Activated CD4-positive, alpha-beta T cell treated with anti-CD3 and anti-CD28 coated beads for 48 hours (primary cell): ENCODE measurements at places on chromosomes 16 and 17.

DNA sequence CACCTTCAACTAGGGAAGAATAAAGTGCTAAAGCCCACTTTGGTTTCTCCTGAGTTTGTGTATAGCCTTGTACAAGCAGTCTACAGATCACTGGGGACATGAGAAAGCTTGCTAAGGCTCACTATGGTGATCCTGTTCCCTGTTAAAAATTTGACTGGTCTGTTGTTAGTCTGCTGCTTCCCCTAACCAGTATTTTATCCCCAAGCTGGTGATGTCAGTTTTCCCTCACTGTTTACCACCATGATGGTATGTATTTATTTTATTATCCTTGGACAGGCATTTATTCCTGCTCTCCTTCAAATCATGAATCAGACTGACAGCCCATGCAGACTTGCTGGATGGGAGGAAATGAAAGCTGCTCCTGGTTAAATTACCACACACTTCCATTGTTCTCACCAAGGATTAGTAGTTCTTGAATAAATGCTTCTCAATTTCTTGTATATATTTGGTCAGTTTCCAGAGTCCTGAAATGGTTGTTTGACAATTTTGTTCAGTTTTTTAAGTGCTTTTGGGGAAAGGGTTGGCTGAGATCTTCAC is 99.6 kb downstream of the CA4 start:
- no peak for DNase-seq

DNA sequence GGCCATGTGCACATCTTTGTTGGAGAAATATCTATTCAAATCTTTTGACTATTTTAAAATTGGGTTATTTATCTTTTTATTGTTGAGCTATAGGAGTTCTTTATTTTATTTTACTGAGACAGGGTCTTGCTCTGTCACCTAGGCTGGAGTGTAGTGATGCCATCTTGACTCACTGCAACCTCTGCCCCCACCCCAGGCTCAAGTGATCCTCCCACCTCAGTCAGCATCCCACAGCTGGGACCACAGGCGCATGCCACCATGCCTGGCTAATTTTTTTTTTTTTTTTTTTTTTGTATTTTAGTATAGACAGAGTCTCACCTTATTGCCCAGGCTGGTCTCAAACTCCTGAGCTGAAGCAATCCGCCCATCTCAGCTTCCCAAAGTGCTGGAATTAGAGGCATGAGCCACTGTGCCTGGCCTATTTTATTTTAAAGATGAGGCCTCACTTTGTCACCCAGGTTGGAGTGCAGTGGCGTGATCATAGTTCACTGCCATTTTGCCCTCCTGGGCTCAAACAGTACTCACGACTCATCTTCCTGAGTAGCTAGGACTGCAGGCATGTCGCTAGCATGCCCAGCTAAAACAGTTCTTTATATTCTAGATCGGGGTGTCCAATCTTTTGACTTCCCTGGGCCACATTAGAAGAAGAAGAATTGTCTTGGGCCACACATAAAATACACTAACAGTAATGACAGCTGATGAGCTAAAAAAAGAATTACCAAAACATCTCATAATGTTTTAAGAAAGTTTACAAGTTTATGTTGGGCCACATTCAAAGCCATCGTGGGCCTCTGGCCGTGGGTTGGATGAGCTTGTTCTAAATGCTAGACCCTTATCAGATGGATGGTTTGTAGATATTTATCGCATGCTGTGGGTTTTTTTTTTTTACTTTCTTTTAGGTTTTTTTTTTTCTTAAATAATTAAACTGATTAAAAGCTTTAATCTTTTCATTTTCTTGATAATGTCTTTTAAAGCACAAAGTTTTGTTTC is 13.7 kb downstream of the TENT4B start:
- DNase-seq, result peak; percentile 48

DNA sequence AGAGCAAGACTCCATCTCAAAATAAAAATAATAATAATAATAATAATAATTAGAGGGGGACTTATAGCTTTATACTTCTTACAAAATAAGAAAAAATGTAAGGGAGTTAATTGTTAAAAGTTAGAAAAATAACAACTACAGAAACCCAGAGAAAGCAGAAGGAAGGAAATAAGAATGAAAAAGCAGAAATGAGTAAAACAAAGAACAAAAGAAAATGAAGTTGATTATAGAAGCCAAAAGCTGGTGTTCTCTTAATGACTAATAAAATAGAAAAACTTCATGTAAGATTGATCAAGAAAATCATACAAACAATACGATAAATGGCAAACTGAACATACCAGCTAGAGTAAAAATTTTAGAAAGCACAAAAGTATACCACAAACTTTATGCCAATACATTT is 6.8 kb upstream of the NSMCE1 start:
- no peak for DNase-seq

- no peak for DNase-seq
Measured at GRCh38 chr17:9958586-9959281, 53.7 kb upstream of the RCVRN start.

DNA sequence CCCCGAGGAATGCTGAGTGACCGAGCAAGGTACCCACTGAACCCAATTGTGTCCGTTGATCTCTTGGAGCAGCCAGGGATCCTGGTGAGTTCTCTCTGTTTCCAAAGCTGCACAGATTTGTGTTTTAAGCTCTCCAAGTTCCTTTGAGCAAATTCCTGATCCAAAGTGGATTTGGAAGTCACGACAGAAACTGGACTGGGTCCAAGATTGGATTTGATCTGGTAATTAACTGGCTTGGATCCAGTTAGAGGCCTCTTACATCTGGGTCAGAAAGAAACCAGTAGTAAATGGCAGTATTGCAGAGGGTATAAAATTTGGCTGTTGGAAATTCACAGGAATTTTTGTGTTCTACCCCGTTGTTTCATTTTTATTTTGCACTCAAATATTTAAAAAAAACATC is 119.5 kb downstream of the PMP22 start:
- no peak for DNase-seq

DNA sequence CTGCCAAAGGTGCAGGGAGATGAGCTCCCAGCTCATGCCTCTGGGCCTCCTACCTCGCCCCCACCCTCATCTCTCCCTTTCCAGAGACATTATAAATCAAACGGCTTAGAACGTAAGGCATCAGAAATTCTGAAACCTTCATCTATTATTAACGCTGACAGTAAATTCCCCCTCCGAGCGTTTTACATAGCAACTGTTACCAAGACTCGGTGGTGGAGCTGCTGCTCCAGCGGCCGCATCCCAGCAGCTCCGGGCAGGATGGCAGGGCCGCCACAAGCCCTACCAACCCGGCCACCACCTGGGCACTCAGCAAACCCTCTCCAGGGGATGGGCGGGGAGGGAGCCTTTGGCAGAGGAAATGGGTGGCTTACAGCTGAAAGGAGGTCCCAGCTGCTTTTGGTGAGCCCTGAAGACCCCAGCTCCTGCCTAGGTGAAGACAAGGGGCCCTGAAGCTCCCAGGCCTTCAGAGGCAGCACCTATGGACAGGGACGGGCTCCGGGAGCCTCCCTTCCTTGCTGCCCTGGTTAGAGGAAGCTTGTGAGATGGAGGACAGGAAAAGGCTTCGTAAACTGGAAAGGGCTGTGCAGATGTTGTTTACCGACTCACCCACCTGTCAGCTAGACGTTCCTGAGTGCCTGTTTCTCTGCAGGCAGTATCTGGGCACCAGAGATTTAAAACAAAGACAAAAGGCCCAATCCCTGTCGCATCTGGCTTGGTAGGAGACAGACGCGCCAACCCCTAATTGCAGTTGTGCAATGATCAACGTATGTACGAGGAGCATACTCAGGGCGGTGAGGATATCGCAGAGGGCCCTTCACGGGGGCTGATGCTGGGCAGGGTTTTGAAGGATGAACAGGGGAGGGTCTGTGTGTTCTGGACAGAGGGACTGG is 76.9 kb downstream of the RAI1 start:
- DNase-seq, result no peak

GRCh38 chr16:85782451-85782850 is 16.9 kb downstream of the EMC8 start:
- DNase-seq, result no peak

DNA sequence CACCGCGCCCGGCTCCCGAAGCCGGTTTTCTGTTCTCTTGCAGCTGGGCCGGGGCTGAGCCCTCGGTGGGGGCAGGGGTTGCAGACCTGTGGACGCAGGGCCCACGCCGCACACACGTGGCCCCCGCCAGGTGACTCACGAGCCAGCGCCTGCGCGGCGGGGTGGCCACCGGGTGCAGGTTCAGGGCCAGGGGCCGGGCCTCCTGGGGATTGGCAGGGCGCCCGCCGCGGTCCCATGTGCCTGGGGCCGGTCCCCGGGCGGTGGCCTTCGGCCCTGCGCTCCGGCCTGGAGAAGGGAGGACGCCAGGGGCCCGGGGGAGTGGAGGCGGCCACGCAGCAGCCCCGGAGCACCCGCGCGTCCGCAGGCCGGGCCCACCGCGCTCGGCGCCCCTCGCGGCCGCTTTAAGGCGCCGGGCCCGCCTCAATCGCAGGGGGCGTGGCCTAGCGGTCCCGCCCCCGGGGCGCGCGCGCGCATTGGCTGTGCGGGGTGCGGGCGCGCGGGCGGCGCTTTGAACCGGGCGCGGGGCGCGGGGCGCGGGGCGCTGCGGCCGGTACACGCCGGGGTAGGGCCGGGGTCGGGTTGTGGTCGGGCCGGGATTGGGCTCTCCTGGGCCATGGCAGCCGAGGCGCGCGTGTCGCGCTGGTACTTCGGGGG is at the start of gene SLC25A10:
SLC25A10 (plus strand) TSS at position 471 of the 654 bp plus-strand sequence; CDS start at position 614, 143 bp downstream.
- DNase-seq, result peak; percentile 89

- peak; percentile 63 for DNase-seq
Measured at GRCh38 chr17:7313088-7313889, 1.9 kb downstream of the GPS2 start.

DNA sequence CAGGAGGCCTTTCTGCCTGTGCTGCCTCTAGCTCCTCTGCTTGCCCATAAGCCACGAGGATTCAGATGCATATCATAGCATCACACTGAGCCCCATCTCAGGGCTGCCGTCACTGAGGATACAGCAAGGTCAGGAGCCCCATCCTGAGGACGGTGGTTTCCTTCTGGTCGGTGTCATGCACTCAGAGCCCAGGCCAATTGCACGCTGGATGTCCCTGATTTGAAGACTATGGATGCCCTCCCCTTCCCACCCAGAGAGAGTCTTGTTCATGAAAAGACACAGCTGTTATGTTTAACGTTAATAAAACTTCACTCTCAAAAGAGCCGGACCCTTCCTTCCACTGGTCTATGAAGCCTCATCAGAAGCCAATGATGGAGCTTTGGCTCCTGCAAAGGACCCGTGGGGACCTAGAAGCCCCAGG is 19.9 kb downstream of the COTL1 start:
- DNase-seq, result peak; percentile 55

DNA sequence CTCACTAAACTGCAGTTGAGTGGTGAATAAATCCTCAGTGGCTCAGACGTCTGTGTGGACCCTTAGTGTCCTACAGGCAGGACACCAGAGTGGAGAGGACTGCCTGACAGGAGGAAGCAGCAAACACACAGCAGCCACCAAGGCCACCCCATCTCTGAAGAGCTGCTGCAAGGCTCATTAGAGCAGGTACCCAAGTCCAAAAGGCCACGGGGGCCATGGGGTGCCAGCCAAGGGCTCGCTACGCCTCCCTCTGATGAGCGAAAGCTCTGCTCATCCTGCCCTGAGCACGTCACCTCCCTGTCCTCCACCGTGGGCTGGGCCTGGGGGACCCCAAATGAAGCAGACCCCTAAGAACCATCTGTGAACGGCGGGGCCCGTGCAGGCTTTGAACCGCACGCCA is 70.1 kb upstream of the DOC2B start:
- no peak for DNase-seq

DNA sequence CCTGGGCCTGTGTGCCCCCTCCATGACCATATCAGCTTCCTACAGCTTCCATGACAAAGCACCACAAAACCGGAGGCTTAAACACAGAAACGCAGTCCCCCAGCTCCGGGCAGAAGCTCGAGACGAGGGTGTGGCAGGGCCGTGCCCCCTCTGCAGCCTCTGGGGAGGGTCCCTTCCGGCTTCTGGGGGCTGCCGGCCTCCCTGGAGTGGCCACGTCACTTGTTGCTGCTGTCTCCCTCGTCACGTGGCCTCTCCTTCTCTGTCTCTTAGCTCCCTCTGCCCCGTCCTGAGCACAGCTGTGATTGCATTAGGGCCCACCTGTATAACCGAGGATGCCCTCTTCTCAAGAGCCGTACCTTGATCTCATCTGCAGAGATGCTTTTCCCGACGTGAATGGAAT is 64.6 kb downstream of the JPH3 start:
- no peak for DNase-seq

GRCh38 chr16:84292011-84292410 is 2.7 kb upstream of the WFDC1 start:
- no peak for DNase-seq

- no peak for DNase-seq
Measured at GRCh38 chr17:57924677-57925076, 30.5 kb downstream of the CUEDC1 start.

DNA sequence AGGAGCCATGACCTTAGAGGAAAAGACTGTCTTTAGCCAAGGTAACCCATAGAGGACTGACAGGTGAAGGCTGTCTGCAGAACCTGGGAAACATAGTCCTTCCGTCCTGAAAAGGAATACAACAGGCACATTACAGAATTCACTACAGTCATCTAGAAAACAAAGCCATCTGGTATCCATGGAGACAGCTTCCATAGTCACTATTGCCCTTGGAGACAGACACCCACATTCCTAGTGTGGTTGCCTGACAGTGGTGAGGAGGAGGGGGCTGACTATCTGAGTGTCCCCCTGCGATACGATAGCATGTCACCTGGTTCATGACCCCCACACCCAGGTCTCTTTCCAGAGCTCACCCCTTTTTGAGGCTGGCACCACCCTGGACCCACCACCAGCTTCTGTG is 254.7 kb downstream of the CDH13 start:
- DNase-seq, result no peak

- DNase-seq, result no peak
Measured at GRCh38 chr16:88624977-88625576, 13.3 kb upstream of the IL17C start.

DNA sequence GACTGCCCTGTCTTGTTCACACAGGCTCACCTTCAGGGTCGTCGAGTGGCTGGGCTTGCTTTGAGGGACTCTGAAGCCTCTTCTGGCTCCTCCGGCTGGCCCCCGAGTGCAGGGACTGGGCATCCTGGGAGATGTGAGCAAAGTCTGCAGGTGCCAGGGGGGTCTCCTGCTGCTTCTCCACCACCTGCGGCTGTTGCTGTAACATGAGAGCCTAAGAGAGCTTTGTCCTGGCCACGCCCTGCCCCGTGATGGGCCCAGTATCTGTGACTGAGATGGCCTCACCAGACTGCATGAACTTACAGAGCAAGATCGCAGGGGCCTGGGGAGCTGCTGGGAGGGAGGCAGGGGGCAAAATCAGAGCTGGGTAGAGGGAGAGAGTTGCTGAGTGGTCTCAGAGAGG is 12.5 kb downstream of the ERN2 start:
- DNase-seq, result no peak

DNA sequence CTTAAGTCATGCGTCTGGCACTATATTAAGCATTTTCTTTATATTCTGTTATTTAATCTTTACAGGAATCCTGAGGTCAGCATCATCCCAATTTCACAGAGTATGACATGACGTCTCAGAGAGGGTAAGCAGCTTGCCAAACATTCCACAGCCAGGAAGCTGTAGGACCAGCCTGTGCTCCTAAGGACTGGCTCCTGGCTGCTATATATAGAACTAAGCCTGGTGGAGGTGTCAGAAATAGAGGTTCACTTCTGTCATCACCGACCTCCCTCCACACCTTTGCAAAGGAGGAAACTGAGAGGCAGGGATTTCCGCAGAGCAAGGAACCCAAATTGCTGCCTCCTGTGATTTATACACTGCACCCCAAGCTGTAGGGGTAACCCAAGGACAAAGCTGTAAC is 37.9 kb upstream of the NDRG4 start:
- DNase-seq, result no peak
